ENCODE measurements at places on chromosomes 12 and 14. TPM values are rescaled to one million over a fixed set of nuclear protein-coding genes. Genes with fewer than 3 reads are reported as not detected.

DNA sequence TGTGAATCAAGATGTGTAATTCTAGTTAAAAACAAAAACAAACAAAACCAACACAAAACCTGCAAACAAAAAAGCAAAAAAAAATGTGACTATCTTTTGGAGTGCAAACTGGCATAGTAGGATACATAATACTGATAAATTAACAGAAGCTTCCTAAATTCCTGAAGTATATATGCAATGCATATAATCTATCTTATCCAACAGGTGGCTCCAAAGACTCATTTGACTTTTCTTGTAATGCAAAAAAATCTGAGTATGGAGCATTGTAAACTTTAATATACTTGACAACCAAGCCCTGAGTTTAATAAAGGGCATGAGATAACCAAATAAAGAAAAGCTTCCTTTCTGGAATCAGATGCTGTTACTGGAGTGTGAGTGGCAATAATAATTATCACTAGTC lies 1003.6 kb downstream of the FSCB start:
- no peaks in the 10 kb centered on the region for H3K4me1 ChIP-seq
- no peak for DNase-seq
- no peaks in the 10 kb centered on the region for H3K27me3 ChIP-seq

DNA sequence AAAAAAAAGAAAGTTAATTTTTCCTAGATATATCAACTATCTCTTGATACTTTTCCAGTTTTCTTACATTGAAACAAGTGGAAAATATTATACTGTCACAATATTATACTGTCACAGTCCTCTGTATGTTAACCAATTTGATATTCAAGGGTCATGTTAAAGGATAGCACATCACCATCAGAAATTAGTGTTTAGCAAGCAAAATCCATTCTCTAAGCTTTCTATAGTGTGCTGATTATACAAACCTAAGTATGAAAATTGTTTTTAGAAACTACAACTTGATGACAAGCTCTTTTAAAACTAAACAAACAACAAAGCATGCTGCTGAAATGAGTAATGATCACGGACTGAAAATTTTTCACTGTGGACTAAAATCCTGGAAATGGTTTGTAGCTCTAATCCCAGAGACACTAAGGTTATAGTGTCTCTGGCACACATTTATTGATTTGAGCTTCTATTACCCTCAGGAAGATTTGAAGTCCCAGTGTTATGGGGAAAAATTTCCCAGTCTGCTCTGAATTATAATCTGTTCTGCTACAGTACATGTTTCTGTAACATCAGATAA lies 9.7 kb downstream of the SPTSSA start:
- DNase-seq, result no peak
- no peaks in the 10 kb centered on the region for H3K36me3 ChIP-seq
- no peaks in the 10 kb centered on the region for H3K27me3 ChIP-seq
- no peak overlapping the region for H3K27ac ChIP-seq

RFLNA gene
- 4.0 TPM for total RNA-seq

DPPA3 gene
- total RNA-seq, result not detected

- H3K4me3 ChIP-seq, result no peak overlapping the region
- no peak for DNase-seq
- peak overlapping the region; percentile 43 for H3K27ac ChIP-seq
These were observed 87.0 kb downstream of the IRF2BPL start for GRCh38 chr14:76941544-76941943.

DNA sequence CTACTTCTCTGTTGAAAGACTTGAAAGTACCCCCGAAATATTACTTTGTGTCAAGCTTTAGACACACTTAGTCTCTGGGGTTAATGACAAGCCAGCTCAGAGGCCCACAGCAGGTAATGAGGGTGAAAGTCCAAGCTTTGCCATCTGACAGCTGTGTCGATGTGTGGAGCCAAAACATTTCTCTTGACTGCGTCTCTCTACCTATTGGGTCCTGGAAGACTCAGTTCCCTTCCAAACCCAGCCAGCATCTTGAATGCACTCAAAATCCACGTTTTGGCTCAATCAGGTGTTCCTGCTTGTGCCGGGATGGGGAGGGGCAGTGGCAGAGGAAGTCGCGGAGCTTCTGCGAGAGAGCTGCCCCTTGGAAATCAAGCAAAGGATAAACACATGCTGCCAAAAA lies 3.2 kb downstream of the PLXNC1 start:
- DNase-seq, result no peak
- no peaks in the 10 kb centered on the region for H3K4me1 ChIP-seq
- H3K27ac ChIP-seq, result no peak overlapping the region
- H3K36me3 ChIP-seq, result no peaks in the 10 kb centered on the region
- H3K4me3 ChIP-seq, result no peak overlapping the region

LRP1-AS gene
- not detected for total RNA-seq

ZDHHC22 gene
- not detected for total RNA-seq

NFATC4 gene
- 152 TPM for total RNA-seq

DNA sequence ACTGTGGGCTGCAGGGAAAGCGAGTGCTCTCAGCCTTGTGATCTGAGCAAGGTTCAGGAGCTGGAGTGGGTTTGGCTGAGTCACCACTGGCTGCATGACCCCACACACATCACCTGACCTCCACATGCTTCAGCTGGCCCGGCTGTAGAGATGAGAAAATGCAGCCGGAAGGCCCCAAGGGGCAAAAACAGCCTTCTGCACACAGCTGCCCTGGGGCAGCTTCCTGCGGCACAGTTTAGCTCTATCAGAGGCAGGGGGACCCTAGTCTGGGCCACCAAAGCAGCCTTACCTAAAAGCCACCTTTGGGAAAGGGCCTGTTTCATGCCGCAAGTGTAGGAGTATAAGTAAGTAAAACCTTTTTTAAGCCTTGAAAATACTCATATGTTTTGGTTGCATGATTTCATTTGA lies 123.3 kb downstream of the SSPN start:
- H3K4me3 ChIP-seq, result no peak overlapping the region
- H3K36me3 ChIP-seq, result no peaks in the 10 kb centered on the region
- peak; percentile 75 for DNase-seq
- no peaks in the 10 kb centered on the region for H3K27me3 ChIP-seq
- H3K27ac ChIP-seq, result no peak overlapping the region

- H3K4me1 ChIP-seq, result no peaks in the 10 kb centered on the region
- H3K27me3 ChIP-seq, result no peaks in the 10 kb centered on the region
- H3K4me3 ChIP-seq, result no peak overlapping the region
- no peaks in the 10 kb centered on the region for H3K36me3 ChIP-seq
These were observed 143.9 kb upstream of the SSTR1 start for GRCh38 chr14:38063711-38064320.

DNA sequence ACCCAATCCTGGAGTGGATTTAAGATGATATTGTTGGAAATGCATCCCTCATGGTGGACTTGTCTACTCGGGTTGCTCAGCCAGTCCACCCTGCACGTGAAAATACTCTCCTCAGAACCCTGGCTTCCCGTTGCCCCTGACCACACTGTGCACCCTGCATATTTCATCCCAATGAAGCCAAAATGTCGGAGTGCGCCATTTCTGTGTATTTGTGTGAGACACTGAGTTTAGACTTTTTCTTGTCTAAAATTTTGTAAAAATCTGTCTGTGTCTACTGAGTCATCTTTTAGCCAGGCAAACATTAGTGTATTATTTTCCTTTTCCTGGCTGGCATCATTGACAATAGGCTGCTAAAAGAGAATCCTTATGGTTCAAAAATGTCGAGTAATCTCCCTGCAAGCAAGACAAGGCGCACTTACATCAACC lies 485 bp upstream of the PNMA1 start:
- no peaks in the 10 kb centered on the region for H3K27me3 ChIP-seq
- H3K4me1 ChIP-seq, result peaks cover 11% of the 10 kb centered on the region
- H3K36me3 ChIP-seq, result no peaks in the 10 kb centered on the region

- peaks cover 14% of the 10 kb centered on the region for H3K4me1 ChIP-seq
- H3K4me3 ChIP-seq, result peak within 1 kb of the TSS; percentile 65
- DNase-seq, result peak; percentile 85
- no peaks in the 10 kb centered on the region for H3K36me3 ChIP-seq
These were observed at the start of gene FLVCR2 for GRCh38 chr14:75578102-75578785. FLVCR2 (plus strand) TSS chr14:75578620; CDS start chr14:75578973, 353 bp downstream.

DNA sequence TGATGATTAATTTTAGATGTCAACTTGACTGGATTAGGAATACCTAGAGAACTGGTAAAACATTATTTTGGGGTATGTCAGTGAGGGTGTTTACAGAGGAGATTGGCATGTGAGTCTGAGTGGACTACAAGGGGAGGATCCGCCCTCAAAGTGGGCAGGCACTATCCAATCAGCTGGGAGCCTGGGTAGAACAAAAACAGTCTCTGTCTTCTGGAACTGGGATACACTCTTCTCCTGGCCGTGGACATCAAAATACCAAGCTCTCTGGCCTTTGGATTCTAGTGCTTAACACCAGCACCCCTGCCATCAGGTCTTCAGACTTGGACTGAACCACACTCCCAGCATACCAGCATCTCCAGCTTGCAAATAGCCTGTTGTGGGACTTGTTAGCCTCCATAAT lies 4.4 kb upstream of the SCAF11 start:
- H3K4me1 ChIP-seq, result no peaks in the 10 kb centered on the region
- DNase-seq, result no peak
- no peaks in the 10 kb centered on the region for H3K36me3 ChIP-seq
- H3K4me3 ChIP-seq, result no peak overlapping the region

DNA sequence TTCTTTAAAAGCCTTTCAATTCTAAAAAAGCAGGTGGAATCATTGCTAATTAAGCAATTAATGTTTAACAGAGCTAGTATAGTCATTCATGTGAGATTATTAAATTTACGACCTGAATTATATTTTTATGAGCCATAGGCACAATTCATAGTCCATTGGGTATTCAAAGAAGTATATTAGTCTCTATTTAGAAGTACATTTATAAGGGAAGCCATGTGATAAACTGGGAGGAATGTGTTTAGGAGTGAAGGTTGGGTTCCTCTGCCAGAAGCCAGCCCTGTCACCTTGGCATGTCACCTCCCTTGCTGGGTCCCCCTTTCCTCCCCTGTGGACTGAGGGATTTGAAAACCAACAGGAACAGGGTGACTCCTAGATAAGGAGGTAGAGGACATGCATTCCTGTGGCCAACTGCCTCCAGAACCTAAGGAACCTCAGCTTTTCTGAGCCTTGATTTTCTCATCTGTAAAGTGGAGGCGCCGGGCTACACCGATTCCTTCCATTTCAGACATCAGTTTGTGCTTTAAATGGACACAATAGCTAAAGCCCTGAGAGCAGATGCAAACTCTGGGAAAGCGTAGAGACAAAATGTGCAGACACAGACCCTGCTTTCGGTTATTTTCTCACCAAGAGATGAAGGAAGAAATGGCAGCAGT lies 5.4 kb upstream of the KRT2 start:
- DNase-seq, result no peak
- no peaks in the 10 kb centered on the region for H3K36me3 ChIP-seq
- no peak overlapping the region for H3K27ac ChIP-seq
- H3K27me3 ChIP-seq, result no peaks in the 10 kb centered on the region
- no peaks in the 10 kb centered on the region for H3K4me1 ChIP-seq
- no peak overlapping the region for H3K4me3 ChIP-seq

- no peaks in the 10 kb centered on the region for H3K27me3 ChIP-seq
- H3K4me3 ChIP-seq, result no peak overlapping the region
- H3K4me1 ChIP-seq, result no peaks in the 10 kb centered on the region
- H3K36me3 ChIP-seq, result no peaks in the 10 kb centered on the region
- no peak overlapping the region for H3K27ac ChIP-seq
These were observed 13.4 kb downstream of the JAG2 start for GRCh38 chr14:105155071-105155651.

- H3K4me1 ChIP-seq, result no peaks in the 10 kb centered on the region
- no peaks in the 10 kb centered on the region for H3K36me3 ChIP-seq
- no peaks in the 10 kb centered on the region for H3K27me3 ChIP-seq
- no peak overlapping the region for H3K27ac ChIP-seq
- no peak overlapping the region for H3K4me3 ChIP-seq
These were observed 161.1 kb downstream of the SNAPC1 start for GRCh38 chr14:61923348-61923747.

DNA sequence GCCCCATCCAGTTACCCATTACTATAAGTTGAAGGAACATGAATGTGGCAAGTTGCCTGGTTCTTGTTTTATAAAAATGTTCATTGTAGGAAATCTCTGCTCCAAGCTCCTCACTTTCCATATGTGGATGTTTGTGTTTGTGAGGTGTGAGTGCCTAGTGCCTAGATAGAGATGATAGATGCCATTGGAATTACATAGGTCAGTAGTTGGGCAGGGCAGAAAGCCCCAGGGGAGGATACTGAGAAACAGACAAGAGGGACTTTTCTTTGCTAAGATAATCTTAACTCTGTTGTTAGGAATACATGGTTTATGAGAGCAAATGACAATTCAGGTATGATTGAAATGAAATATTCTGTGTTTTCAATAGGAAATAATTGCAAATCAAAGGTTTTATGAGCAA lies 226.3 kb upstream of the GRIP1 start:
- H3K4me1 ChIP-seq, result no peaks in the 10 kb centered on the region
- H3K36me3 ChIP-seq, result no peaks in the 10 kb centered on the region
- H3K27me3 ChIP-seq, result no peaks in the 10 kb centered on the region
- DNase-seq, result no peak

MYH6 gene
- 1.1 TPM for total RNA-seq

- DNase-seq, result no peak
- no peak overlapping the region for H3K4me3 ChIP-seq
- H3K4me1 ChIP-seq, result peaks cover 6% of the 10 kb centered on the region
- H3K36me3 ChIP-seq, result no peaks in the 10 kb centered on the region
- H3K27ac ChIP-seq, result no peak overlapping the region
- no peaks in the 10 kb centered on the region for H3K27me3 ChIP-seq
These were observed 14.7 kb downstream of the TPCN1 start for GRCh38 chr12:113235976-113236375.

DNA sequence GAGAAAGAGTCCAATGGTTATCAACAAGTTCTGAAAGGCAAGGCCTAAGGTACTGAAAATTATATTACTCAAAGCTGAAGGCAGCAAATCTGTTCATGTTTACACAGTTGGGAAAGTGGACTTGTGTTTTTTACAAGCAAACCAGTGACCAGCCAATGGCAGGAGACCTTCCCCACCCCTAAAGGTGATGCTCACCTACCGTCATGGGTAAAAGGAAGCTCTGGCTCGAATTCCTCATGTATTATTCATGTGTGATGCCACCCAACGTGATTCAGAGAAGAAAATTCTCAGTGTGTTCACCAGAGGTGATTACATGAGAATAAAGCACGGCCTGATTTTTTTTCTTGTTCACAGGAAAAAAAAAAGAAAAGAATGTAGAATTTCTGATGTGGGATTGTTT lies 1161.2 kb upstream of the SEL1L start:
- no peaks in the 10 kb centered on the region for H3K4me1 ChIP-seq
- H3K27ac ChIP-seq, result no peak overlapping the region
- H3K4me3 ChIP-seq, result no peak overlapping the region
- H3K36me3 ChIP-seq, result no peaks in the 10 kb centered on the region
- no peaks in the 10 kb centered on the region for H3K27me3 ChIP-seq

DNA sequence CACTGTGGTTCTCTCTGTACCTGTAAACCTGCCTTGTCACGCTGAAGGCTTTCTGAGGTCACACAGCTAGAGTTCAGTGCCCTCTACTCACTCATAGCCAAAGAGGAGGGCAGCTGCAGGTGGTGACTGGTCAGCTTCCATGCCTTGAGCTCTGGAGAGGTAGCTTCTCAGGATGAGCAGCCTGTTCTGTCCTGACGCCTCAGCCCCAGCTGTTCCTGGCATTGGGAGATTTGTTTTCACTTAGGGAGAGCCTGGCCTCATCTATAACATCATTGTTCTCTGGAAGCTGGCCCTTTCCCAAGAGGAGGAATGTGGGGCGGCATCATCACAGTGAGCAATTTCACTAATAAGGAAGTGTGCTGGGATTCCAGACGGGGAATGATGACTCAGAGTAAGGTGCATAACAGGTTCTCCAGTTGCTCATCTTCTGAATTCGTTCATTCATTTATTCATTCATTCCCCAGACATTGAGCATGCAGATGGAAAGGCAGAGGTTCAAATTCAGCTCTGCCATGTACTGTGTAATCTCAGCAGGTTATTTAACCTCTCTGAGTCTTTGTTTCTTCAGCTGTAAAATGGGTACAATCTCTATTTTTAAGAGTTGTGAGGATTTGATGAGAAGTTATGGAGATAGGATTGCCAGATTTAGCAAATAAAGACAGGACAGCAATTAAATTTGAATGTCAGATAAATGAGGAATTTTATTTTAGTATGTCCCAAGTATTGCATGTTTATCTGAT lies 255.8 kb upstream of the CRY1 start:
- no peaks in the 10 kb centered on the region for H3K36me3 ChIP-seq
- H3K4me3 ChIP-seq, result no peak overlapping the region
- no peak overlapping the region for H3K27ac ChIP-seq
- H3K4me1 ChIP-seq, result no peaks in the 10 kb centered on the region
